ENCODE measurements at places on chromosomes 13 and 19.

DNA sequence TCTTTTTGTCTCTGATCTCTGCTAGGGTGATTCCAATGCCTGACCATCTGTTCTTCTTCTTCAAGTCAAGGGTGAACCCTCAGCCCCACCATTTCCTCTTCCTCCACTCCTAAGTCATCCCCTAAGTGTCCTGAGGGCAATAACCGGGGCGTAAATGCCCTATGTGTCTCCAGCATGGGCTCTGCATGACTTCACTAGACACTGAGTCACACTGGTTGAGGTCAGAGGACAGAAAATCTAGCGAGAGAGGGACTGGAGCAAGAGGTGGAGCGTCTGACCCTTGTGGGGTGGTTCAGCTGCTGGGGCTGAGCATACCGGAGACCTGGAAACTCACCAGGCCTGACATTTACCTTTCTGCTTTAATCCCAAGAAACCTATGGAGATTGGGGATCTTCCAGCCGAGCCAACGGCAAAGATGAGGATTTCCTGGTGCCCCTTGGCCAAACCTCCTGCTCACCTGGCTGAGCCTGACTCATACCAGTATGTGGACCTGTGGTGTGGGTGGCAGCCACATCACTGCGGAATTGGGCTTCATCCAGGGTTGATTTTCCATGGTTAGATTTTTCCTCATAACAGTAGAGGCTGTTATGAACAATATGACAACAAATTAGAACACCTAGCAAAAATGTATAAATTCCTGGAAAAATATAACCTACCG lies 26.9 kb downstream of the SCGB2B2 start:
- no peak for DNase-seq

GRCh38 chr13:98222081-98222554 lies 45.0 kb upstream of the RNF113B start:
- no peak for DNase-seq

DNA sequence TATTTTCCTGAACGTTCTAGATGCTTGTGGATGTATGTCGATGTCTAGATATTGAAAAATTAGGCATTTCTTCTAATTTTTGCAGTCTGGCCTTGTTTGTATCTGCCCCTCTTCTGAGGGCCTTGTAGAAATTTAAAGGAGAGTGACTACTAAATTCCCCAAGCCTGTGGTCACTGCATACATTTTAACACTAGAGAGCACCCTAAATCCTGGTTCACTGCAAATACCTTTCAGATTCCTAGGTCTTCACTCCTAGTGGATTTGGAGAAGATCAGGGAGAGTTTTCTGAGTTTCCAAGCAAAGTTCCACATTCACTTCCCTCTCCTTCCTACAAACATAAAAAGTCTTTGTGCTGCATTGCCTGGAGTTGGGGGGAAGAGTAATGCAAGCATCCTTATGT lies 1272.5 kb downstream of the OLFM4 start:
- DNase-seq, result no peak

DNA sequence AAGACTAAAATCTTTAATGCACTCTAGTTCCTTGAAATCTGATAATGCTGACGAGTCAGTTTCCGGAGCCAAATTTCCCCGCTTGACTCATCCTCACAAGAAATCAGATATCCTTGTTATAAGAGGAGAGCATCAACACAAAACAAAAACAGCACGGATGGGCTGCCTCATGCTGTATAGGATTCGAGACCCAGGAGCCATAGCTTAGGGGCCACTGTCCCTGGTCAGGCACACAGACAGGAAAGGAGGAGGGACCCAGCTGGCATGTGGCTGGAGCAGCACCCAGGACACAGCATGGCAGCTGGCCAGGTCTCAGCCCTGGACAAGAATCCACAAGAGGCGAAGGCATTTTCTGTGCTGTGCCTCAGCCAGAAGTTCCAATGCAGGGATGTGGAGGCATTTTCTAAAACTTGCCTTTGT lies 110.2 kb upstream of the SPATA13 start:
- no peak for DNase-seq

DNA sequence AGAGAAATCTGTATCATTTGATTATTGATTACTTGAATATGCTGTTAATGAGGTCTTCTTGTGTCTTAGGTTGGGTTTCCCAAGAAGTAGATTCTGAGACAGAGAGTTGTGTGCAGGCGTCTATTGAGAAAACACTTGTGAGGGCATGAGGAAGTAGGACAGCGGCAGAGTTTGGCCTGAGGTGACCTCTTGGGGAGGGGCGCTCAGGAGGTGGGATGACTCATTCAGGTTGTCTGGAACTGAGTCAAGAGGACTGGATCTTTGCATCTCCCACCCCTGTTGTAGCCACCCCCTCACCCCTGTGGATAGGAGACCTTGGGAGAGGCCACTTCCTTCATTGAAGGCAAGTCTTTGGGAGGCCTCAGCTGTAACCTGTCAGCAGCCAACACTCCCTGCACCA lies 35.2 kb upstream of the WDFY2 start:
- no peak for DNase-seq

DNA sequence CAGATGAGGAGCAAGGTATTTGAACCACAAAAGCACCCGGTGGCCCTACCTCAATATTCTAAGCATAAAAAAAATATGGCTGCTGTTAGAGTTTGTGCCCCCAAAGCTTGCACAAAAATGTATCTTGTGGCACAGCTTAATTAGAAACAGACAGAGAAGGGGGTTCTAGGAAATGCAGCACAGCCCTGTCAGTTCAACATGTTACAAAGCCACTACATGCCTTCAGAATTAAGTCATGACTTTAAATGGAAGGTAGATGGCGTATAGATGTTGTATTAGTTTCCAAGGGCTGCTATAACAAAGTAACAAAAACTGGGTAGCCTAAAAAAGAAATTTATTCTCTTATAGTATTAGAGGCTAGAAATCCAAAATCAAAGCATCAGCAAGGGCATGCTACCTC lies 703.8 kb downstream of the DIAPH3 start:
- no peak for DNase-seq

- DNase-seq, result no peak
Measured at GRCh38 chr13:77979721-77980385, 61.2 kb upstream of the EDNRB start.

DNA sequence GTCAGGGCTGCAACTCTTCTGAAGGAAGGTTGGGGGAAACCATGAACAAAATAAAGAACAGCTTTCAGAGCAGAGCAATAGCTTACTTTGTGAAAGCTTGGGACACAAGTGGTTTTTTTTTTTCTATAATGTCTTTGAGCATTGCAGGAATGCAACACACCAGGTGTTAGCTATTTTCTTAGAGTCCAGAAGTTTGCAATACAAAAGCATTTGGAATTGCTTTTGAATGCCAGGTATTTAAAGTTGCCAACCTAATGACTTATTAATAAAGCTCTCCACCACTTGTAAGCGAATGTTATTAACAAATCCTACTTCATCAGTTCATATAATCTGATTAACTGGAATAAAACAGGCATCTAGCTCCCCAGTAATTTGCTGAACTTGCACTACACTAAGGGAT lies 172.6 kb downstream of the NUFIP1 start:
- no peak for DNase-seq

DNA sequence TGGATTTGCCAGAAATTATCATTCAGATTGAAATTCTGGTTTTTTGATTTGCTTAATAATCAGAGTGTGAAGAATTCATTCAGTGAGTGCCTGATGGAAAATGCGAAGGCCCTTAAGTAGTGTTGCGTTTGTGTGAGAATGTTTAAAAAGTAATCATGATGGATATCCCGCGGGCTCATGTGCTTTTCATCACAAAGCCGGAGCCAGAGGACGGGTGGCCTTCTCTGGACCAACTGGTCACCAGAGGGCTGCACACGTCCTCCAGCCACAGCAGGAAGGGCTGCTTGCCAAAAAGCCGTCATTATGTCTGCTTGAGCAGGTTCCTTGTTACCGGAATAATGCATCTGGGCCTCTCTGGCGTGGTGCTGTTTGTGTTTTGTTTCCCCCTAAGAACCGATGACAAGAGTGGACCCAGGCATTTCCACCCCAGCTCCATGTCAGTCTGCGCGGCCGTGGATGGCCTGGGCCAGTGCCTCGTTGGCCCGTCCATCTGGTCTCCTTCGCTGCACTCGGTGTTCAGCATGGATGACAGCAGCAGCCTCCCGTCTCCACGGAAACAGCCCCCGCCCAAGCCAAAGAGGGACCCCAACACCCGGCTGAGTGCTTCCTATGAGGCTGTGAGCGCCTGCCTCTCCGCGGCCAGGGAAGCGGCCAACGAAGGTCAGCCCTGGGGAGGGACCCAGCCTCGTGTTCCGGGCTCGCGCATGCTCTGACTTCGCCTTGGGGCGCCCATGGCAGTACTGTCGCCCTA lies 497.7 kb downstream of the MYO16 start:
- no peak for DNase-seq

- DNase-seq, result no peak
Measured at GRCh38 chr19:34288381-34288780, 34.0 kb downstream of the GARRE1 start.

GRCh38 chr13:98988780-98989179 lies 10.9 kb upstream of the DOCK9 start:
- no peak for DNase-seq

DNA sequence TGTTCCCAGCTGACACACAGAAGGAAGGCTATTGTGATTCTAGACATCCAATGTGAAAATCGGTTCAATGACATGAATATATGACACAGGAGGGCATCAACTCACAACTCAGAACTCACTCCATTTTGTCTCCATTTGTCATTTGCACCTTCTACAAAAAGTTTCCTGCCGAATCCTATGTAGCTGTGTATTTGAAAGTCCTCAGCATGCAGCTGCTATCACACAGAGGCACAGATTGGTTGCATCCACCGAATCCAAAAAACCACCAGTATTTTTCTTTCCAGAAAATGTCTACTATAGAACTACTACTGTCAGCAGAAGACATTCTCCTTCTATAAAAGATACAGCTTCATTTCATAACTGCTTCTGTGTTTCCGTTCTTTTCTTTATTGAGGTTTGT lies 13.3 kb downstream of the PCDH9 start:
- DNase-seq, result no peak

DNA sequence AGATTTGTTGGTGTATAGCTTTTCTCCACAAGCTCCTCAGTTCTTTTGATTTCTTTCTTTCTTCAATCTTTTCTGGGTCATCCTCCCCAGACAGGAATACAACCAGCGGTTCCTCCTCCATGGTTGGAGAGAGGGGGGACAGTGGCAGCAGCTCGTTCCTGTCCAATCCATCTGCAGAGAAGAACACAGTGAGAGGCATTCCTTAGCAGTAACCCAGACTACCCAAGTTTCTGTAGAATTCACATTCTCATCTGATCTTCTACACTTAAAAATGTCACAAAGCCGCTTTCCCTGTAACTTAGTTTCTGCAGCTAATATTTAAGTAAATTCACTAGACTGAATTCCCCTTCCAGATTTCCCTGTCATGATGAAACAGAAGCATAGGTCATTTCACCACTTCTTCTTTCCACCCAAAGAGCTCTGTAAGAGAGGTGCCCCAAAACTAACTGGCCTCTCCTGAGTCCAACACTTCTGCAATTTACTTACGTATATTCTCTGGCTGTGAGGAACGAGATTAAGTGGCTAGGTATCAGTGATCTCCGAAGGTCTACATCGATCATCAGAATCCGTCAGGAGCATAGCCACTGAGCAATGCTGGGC lies 171.9 kb downstream of the TBC1D4 start:
- no peak for DNase-seq

GRCh38 chr19:33654840-33655508 lies 33.2 kb downstream of the CHST8 start:
- DNase-seq, result no peak

Data from NCI-H748 treated with DMSO at 0.1 percent for 48 hours (cell line).